ENCODE measurements at places on chromosomes 12 and 14.

- no peak for DNase-seq
Observed at GRCh38 chr12:75825686-75826085, 205.9 kb downstream of the PHLDA1 start.

- DNase-seq = no peak
Observed at GRCh38 chr14:104686624-104687517, 2.5 kb upstream of the INF2 start.

DNA sequence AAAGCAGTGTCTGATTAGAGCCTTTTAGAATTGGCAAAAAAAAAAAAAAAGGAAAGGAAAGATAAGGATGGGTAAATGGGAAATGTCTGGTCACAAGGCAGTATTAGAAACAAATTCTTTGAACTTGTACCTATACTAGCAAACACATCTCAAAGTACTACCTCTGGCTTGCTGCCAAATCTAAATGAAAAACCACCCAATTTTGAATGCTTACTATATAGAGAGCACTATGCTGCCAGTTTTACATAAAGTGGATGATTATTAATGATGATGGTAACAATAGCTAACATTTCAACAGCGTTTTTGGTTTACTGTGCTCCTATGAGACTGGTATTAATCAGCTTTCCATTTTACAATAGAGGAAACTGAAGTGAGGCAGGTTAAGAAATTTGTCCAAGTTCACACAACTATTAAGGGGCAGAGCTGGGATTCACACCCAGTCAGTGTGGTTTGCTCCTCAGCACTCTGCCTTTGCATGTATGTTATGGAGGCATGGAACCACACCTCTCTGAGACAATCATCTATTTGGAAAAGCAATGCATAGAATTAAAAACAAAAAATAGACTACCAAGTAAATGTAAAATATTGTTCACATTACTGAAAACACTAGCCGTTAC, 34.2 kb downstream of the ATP2B1 start:
- DNase-seq = no peak

- DNase-seq = no peak
Observed at GRCh38 chr14:93946104-93946503, 19.0 kb downstream of the FAM181A start.

DNA sequence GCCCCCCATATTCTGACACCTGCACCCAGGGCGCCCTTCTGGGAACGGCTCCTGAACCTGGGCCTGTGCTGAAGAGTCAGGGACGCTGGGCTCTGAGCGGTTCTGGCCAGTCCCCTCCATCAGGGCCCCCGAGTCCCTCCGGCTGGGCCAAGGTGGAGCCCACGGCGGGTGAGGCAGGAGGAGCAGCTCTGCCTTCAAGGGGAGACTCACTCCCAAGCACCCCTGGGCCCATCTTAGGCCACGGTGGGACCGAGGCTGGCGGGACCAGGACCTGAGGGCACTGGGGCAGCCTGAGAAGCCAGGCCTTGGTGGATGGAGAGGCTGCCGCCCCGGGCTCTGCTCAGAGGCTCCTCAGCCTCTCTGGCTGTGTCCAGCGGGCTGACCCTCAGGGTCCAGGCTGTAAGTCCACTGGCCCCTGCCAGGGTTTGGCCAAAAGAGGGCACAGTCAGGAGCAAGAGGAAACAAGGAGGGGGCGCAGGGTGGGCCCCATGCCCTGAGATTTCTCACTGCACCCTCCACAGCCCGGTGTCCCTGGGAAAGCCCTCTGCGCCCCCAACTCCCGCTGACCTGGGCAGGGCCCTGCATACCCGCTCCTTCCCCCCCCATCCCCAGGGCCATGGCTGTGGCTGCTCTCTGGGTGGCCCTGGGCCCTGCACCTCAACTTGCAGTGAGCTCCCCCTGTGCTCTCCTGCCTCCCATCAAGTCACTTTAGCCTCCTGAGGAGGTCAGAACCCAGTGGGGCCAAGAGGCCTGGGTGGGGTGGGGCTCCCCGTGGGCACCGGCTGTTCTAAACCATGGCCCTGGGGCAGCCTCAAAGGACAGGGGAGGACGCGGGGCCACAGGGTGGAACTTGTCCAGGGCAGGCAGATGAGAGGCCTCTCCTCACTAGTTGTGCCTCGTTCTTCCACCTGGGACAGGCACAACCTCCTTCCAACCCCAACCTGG, 266.4 kb upstream of the SFSWAP start:
- DNase-seq = no peak

GRCh38 chr12:92574911-92575570, 127.7 kb upstream of the PLEKHG7 start:
- no peak for DNase-seq

DNA sequence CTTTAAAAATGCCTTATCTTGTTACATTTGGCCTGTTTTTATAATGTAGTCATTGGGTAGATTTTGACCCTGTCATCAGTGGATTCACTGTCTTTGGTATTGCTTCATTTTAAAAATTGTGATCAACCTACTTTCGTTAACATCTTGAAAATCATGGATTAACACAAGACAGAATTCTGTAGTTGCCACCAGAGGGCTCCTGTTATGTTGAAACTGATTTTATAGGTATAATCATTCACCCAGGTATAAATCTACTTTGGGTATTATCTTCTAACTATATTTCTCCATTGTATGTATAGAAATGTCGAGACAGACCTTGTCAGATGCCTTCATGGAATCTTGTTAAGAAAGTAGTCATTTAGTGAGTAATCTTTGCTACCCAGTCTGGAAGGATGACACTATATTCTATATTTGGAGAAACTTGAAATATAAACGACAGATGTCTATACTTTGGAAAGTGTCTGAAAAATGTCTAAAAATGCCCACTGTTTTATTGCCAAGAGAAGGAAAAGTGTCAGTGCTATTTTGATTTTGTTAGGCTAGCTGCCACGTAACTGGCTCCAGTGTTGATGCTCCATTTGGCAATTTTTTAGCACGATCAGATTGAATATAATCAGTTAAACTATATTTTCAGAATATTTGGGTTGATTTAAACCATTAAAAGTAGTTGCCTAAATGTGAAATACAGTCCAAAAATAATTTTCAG, 129.4 kb downstream of the PELI2 start:
- no peak for DNase-seq

DNA sequence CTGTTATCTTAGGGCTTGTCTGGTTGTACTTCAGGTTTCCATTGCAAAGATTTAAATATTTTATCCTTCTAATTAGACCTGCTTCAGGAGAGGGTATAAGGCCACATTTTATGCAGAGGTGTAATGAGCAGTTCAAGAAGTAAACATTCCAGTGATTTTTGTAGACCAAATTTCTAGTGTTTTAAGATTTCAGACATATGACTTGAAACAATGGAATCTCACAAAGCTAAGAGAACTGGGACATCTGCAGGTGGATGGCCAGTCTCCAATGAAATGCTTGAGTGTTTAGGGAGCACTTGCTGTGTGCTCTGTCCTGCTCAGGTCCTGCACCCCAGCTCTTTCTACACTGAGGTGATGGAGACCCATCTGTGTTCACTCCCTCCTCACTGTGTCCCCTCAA, 7.9 kb downstream of the C14orf132 start:
- no peak for DNase-seq

DNA sequence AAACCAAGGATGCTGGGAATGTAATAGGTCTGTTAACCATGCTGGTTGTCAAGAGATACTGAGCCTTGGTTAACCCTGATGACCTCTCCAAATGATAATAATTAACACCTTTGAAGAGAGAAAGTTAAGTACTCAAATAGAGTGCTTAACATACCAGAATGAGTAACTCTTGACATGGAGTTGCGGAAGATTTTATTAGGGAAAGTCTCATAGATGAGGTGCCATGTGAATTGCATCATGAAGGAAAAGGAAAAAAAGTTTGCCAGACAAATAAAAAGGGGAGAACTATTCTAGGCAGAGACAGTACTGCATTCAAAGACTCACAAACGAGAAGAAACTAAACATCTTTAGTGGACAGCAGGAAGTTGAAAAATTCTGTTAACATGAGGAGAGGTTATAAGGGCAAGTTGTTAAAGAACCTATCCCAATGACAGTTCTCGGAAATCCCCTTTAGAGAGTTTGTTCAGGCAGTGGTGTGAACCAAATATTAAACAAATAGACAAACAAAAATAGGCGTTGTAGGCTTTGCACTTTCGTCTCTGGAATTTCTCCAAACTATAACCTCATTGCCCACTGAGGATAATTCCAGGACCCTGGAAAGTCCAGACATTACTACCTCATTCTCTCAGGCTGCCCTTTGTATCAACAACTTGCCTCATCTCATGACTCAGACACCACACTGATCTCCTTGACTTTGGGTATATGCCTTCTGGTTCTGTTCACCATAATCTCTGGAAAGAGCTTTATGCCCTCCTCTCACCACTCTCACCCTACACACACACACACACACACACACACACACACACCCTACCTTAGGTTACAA, 435.0 kb downstream of the GXYLT1 start:
- DNase-seq = no peak

- DNase-seq = no peak
Observed at GRCh38 chr12:92191061-92191460, 45.4 kb upstream of the BTG1 start.
